ENCODE measurements at places on chromosomes 1 and 21.

- no peak for DNase-seq
Observed at GRCh38 chr1:150257624-150258585, at the start of gene CA14. CA14 (plus strand) TSS chr1:150257774; CDS start chr1:150258129, 355 bp downstream.

GRCh38 chr1:200640963-200641401, 20.4 kb upstream of the KIF14 start:
- DNase-seq: no peak

- DNase-seq: no peak
Observed at GRCh38 chr1:198598796-198599321, 40.0 kb upstream of the PTPRC start.

- no peak for DNase-seq
Observed at GRCh38 chr1:90841473-90841872, 124.4 kb upstream of the BARHL2 start.

DNA sequence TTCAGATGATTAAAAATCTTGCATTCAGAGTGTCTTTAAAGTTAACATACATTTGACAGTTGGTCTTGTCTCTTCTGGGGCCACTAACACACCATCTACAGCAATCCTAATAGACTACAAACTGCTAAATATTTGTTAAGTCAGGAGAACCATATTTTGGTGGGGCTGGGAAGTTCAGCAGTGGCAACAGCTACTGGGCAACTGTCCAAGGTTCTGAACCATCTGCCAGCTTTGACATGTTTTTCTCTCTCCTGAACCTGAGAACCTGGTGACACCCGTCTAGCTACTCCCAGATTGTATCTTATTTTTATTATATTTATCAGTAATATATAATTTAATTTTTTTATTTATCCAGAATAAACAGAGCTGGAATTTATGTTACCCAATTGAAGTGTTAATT, 199.0 kb upstream of the DPYD start:
- DNase-seq: peak; percentile 50

DNA sequence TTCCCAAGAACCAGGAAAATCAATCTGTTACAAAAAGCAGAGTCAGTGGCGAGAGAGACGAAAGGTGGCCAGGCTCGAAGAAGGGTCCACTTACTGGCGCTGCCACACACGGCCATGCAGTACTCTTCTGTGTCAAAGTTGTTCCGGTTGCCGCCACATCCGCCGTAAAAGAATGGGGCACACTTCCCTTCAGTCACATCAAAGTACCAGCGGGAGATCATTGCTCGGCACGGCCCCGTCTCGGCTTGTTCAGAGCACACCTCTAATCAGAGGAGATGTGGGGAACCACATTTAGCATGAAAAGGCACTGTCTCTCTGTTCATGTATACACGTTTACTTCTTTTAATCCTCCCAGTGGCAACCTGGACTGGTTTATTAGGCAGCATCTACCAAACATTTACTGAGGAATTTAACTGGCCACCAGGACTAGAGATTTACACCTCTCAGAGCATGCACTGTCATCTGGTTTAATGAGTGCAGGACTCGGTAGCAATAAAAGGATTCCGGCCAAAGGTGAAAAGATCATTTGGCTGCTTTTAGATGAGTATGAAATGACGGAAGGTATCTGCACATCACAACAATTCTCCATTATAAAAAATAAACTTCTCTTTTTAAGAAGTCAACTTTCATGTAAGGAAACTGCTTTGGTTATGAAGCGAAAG, 170.5 kb downstream of the APP start:
- no peak for DNase-seq

- DNase-seq: no peak
Observed at GRCh38 chr1:10816233-10816632, 19.8 kb upstream of the CASZ1 start.

- DNase-seq: no peak
Observed at GRCh38 chr1:179253286-179253972, 24.0 kb upstream of the ABL2 start.

DNA sequence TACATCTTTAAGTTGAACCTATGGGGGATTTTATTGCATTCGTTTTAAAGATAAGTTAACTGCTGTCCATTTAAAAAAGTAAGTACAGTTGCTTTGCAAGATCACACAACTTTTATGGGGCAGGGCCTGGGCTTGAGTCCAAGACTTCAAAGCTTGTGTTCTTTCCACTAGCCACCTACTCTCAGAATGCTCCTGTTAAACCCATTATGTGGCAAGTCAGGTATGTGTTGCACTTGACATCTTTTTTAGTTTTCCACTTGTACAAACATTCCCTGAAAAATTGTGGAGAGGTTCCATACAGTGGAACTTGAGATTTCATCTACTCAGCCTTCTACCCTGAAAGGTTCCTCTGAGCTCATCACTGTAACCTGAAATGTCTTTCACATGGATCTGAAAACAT, 235.5 kb upstream of the SGIP1 start:
- no peak for DNase-seq

DNA sequence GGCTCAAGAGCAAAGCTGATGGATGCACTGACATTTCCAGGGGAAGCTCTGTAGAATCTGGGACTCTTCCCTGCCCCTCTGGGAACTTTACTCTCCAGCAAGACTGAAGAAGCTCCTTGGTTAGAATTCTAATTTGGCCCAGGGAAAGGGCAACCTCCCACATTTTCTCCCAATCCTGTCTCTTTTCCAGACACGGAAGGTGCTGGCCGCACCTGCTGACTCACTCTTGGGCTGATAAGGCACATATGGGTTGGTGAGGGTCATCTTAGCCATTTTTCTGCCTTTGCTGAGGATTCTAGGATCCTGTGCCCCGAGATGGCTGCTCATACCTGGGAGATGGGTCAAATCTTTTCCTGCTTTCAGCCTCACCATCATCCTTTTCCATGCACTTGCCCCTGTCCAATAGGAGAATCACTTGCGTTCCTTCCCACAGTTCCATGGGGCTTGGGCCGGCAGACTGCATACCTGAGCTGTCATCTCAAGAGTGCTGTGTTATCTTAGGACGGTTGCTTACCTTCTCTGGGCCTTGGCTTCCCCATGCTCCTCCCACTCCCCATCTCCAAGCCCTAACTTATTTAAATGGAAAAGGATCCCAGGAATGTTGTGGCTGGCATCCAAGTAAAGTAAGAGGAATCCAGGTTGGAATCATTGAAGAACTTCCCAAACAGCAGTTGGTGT, 1.3 kb downstream of the TINAGL1 start:
- no peak for DNase-seq

DNA sequence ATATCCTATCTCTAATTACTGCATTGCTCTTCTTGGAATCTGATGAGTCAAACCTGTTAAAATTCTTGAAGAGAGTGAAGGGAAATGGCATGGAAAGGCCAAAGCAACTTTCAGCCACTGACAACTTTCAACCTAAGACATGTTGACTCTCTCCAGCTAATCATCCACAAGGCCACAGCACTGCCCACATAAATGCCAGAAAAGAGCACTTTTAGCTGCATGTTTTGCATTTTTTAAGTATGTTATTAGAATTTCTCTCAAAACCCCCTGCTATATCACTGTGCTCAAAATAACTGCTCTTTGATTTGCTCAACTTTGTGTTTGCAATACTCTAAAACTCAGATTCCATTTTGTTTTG, 352.5 kb downstream of the ADGRL2 start:
- no peak for DNase-seq

DNA sequence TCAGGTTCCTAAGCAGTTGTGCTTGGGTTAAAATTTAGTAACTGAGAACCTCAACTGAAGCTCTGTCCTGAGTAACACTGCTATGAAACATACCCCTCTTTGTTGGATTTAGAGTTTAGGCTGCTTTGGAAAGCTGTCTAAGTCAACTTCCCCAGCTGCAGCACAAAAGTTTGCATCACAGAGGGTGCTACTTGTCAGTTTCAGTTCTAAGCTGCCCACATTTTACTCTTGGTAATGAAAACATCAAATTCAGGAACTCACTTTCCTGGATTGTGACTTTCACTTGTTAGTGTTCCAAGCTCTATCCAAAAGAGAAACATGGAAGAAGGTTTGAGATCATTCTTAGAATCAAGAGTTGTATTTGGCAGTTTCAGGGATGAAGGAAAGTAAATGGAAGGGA, 191.7 kb upstream of the NFIA start:
- DNase-seq: no peak

GRCh38 chr1:244445320-244446181, 6.2 kb downstream of the ADSS2 start:
- DNase-seq: no peak

DNA sequence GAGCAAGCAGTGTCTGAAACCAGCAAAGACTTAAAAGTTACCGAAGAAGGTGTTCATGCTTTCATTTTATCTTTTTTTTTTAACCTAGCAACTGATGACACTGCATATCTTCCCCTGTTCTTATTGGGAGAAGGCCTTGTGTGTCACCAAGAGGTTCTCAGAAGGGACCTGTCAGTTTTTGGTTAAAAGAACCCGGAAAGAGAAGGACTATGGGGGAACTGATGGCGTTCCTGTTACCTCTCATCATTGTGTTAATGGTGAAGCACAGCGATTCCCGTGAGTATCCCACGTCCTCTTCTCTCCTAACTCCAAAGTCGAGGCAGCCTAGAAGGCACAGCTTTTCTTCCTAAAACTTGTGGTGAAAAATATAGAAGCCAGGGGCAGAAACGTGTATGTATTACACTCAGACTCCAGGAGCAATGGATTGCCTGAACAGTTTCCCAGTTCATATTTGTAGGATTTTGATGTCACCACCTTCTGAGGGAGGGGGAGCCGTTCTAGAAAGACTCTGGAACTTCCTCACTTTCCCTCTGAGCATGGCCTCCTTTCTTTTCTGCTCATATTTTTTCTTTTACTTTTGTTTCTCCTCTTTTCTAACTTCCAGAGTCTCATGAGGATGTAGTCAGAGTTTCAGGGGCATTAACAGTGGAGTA, at the start of gene MR1:
MR1 (plus strand) TSS at position 185 of the 653 bp plus-strand sequence; CDS start at position 210, 25 bp downstream.
- no peak for DNase-seq
